Cortex of kidney (tissue), 1 donor: ENCODE measurements at places on chromosomes 5 and 9.

GRCh38 chr5:8813180-8813579 is 732.7 kb downstream of the SEMA5A start:
- no peak for DNase-seq

DNA sequence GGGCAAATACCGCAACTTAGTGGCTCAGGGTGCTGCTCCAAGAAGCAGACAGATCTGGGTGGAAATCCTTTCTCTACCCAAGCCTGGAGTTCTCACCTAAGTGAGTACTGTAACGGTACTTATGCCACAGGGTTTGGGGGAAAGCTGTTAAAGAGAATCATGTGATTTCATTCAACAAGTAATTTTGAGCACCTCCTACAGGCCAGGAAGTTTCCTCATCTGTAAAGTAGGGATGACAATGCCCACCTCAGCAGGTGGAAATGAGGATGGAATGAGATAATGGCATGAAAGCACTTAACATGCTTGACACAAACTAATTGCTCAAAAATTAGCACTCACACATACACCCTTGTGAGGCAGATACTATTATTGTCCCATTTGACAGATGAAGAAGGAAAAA is 114.1 kb downstream of the JAKMIP2 start:
- DNase-seq, result no peak

- DNase-seq, result no peak
Measured at GRCh38 chr5:179914032-179914755, 6.5 kb upstream of the TBC1D9B start.

GRCh38 chr9:92189782-92190535 is 74.7 kb upstream of the SPTLC1 start:
- no peak for DNase-seq

DNA sequence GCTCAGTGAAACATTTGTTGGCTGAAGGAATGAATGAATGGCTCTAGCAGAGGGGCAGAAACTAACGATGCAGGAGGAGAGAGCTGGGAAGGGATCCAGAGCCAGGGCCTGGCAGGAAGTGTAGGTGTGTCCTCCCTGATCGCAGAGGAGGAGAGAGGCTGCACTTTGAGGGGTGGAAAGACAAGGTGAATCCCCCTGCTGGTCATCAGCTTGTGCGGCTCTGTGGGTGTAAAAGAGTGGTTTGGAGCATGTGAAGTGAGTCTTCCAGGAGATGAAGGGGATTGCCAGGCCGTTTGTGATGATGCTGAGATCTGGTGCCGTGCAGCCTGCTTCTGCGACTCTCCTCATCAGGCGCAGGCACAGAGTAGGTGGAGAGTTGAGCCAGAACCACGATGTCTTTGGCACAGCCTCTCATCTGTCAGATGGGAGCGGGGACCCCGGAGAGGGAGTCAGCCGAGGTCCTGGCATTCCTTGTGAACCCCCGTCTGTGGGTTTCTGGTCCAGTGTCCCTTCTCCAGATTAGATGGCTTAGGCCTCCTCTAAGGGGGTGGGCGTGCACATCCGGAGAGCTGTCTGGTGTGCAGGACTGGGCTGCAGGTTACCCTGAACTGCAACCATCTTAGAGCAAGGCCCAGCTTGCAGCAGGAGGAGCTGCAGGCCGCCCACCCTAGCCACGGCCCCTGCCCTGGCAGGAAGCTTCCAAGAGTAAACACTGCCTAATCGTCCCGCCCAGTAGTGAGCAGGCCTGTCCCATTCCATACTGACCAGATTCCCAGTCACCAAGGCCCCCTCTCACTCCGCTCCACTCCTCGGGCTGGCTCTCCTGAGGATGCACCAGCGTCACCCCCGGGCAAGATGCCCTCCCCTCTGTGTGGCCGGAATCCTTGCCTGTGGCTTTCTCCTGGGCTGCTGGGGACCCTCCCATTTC is at the start of gene ADAMTS13:
Gene ADAMTS13, plus strand, starts transcription at position 753 of the 928 bp plus-strand sequence. Its CDS starts 77 bp downstream, at position 830.
- no peak for DNase-seq

DNA sequence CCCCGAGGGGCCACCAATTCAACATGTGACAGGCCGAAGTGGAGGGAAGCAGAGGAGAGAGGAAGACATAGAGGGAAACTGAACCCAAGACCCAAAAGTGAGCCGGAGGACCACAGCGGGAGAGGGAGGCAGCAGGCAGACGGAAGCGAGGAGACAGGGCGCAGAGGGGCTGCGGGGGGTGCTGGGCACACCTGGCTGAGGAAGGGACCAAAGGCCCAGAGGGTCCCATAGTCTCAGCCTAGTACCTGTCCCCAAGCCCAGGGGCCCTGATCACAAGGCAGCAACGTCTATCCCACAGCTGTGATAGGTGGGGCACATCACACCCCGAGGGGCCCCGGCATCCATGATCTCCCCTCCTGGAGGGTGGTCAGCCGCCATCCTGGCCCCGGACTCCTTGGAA is 7.1 kb upstream of the RALGDS start:
- DNase-seq, result no peak

- no peak for DNase-seq
Measured at GRCh38 chr9:36976371-36977030, 57.6 kb downstream of the PAX5 start.

DNA sequence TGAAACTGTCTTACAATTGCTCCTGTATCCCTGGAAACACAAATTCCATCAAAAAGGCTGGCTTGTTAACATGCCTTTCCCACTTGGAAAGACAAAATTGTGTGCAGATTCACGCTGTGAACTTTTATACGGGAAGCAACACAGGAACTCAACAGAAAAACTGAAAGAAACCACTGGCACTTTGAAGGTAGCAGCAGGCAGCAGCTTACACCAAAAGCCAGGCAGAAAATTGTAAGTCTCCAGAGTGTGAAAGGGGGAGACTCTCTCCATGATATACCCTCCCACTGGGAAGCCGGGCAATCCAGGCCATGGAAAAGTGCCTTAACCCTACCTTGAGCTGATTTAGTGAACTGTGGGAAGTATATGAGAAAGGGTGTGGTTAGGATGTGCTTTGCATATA is 943.7 kb downstream of the CDH18 start:
- DNase-seq, result no peak

GRCh38 chr5:168313596-168314204 is 22.3 kb downstream of the WWC1 start:
- no peak for DNase-seq

DNA sequence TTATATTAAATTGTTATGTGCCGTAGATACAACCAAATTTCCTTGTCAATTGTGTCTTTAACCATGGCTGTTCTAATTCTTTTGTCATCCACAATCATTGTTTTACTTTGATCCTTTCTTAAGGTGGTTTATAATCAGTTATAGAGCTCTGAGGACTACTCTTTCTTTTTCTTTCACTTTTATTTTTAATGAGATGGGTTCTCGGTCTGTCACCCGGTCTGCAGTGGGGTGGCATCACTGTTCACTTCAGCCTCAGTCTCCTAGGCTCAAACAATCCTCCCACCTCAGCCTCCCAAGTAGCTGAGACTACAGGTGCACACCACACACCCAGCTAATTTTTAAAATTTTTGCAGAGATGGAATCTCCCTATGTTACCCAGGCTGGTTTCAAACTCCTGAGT is 74.2 kb downstream of the ANXA2R start:
- no peak for DNase-seq

- DNase-seq, result no peak
Measured at GRCh38 chr5:16671208-16671607, 54.4 kb upstream of the RETREG1 start.
